ENCODE measurements at places on chromosomes 1 and 21.

DNA sequence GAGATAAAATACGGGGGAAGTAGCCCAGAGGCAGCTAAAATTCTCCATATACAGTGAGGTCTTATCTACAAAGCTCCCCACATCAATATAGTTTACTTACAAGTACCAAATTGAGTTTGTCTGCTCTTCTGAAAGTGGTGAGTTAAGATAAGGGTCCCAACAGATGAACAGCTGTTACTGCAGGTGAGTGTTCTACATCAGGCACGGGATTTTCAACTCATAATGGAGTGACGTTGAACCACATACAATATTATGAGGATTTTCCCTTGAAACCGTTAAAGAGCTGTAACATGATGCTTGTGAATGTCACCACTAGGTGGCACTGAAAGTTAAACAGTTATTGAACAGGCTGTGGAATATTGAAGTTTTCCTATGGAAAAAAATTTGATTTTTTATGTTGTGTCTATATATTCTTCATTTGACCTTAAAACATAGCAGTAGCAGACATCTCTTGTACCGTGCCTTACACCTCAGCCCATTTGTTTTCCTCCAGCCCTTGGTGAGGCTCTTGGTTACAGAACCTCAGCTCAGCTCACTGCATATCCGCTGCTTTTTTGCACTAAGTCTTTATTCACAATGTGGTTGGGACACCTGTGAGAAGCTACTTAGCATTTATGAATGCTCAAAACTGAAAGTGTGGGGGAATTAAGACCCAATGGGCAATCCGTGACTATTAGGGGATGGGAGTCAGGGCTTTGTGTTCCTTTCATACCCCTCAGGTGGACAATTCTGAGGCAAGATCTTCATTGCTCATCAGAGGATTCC lies 23.2 kb downstream of the CD1D start:
- DNase-seq, result peak; percentile 42

- peak; percentile 57 for DNase-seq
Observed at GRCh38 chr1:226649780-226650179, 89.3 kb downstream of the ITPKB start.

GRCh38 chr21:25934130-25934529 lies 199.4 kb downstream of the GABPA start:
- DNase-seq, result no peak

- DNase-seq, result no peak
Observed at GRCh38 chr1:107496002-107496401, 355.2 kb downstream of the NTNG1 start.

GRCh38 chr1:51247022-51247421 lies 10.9 kb downstream of the RNF11 start:
- no peak for DNase-seq

- no peak for DNase-seq
Observed at GRCh38 chr21:46011267-46011967, 29.8 kb downstream of the COL6A1 start.

GRCh38 chr21:37370152-37371040 lies 3.8 kb downstream of the DYRK1A start:
- no peak for DNase-seq

DNA sequence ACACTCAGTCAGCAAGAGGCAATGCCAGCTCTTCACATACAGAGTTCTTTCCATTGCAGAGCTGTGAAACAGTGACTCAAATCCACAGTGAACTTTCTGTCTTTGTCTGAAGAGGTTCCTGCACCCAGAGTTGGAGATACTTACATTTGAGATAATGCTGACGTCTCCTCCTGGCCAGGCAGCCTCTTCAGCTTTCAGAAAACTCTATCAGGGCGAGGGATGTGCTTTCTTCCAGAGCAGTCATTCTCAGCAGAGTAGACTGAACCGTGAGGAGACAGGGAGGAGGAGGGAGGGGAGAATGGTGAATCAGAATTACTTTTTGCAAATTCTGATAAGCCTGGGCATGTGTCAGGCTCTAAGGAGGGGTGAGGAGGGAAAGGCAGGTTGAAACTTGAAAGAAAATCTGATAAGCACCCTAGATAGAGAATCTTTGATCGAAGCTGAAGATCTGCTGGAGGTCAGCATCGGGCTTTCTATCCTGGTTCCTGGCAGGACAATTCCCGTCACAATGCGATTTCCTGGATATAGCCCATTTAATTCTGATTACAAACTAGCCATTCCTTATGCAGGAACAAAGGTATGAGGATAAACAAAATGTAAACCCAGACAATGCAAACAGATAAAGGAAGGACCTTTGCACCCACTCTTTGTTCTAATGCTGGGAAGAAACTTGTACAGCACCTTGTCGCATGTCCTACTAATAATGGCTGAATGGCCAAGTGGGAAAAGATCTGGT lies 18.9 kb upstream of the NID1 start:
- DNase-seq, result no peak

GRCh38 chr1:117753652-117754051 lies 147.8 kb downstream of the TENT5C start:
- DNase-seq, result no peak

GRCh38 chr1:28642056-28642846 lies 616 bp downstream of the TAF12 start:
- DNase-seq, result peak; percentile 42

GRCh38 chr1:61436016-61436415 lies 288.9 kb downstream of the TM2D1 start:
- no peak for DNase-seq

DNA sequence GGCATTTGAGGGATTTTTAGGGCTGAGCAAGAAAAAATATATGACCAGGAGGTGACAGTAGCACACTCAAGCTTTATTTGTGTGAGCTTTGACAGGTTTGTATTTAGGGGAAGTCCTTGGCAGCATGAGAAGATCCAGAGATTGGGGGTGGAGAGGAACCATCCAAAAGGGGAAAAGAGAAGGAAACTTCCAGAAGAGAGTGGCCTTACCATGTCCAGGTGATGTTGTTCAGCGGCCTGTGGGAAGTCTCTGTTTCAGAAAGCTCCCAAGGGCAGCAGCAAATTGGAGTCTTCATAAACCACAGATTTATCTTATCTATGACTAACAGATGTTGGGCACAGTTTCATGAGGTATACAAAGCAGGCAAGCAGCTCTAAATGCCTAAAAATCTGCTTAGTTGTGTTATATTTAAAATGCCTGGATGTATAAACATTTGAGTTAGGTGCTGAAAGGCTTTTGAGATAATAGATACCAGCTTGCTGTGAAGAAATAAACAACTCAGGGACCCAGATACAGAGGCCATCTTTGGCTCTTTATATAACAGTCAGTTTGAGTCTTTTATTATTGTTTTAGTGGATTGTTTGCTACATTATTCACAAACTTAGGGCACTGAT lies 21.2 kb upstream of the ADAR start:
- DNase-seq, result peak; percentile 40

DNA sequence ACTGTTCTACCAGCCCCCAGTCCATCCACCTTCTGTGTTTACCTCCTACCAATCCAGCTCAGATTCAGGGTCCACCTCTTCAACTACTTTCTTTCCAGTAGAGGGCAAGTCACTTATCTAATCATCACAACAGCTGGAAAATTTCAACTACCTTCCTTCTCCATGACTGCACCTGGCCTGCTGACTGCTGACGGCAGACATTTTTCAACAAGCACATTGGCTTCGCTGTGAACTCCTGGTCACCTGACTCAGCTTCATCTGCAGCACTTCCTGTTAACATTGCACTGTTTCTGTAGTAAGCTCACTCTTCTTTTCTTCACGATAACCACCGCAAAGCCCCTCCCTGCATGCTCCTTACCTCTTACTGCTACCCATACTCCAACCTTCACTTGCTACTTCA lies 405.7 kb downstream of the NTNG1 start:
- DNase-seq, result no peak

GRCh38 chr1:36771660-36772284 lies 262.5 kb downstream of the GRIK3 start:
- DNase-seq, result no peak
